ENCODE measurements at places on chromosomes 7 and 10.

GRCh38 chr7:140009735-140010134 is 53.0 kb downstream of the PARP12 start:
- DNase-seq, result no peak

GRCh38 chr7:137801003-137801402 is 45.8 kb downstream of the DGKI start:
- no peak for DNase-seq

DNA sequence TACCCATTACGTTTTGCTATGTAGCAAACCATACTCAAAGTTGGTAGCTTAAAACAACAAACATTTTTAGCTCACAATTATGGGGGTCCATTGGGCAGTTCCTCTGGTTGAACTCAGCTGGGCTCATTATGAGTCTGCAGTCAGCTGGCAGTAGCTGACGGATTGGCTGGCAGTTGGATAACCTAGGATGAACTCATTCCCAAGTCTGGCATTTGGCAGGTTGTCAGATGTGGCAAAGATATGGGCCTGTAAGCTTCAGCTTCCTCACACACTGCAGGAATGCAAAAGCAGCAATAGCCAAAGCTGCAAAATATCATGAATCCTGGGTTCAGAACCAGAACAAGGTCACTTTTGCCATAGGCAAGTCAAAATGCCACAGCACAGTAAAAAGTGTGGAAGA is 412.2 kb upstream of the SORCS1 start:
- DNase-seq, result no peak

GRCh38 chr10:97825020-97825760 is 24.5 kb upstream of the GOLGA7B start:
- no peak for DNase-seq

DNA sequence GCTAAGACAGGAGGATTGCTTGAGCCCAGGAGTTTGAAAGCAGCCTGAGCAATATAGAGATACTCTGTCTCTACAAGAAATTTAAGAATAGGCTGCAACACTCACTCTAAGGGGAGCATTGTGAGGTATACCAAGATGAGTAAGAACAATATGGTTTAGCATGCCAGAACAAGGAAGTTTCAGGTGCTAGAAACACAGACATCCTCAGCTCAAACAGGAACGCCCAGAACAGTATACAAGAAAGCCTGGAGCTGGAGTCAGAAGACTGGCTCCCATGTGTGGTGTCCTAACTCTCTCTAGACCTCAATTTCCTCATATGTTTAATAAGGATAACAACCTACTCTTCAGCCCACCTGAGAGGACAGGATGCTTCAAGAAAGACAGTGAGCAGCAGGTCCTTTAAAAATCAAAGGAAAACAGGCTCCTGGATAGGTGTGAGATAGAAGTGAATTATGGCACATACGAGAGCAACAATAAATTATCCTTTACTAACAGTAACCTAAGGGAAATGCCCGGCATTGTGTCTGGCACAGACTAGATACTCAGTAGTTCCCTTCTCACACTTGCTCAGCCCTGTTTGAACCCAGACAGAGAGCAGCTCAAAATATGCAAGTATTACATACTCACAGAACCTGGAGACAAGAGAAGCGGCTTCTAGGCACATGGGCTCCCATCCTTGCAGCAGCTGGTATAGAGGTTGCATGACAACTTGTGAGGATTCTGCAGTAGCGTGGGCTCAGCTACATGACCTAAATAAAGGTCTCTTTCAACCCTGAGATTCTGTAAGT is 45.4 kb downstream of the KAT6B start:
- DNase-seq, result no peak

All from cortex of kidney (tissue), 1 donor.